ENCODE measurements at places on chromosomes 7 and 10. TPM values are rescaled to one million over a fixed set of nuclear protein-coding genes. Genes with fewer than 3 reads are reported as not detected.

ADO gene
- total RNA-seq, result 25.4 TPM

GNG11 gene
- total RNA-seq, result 12.5 TPM

SLC16A12 gene
- 0.18 TPM for total RNA-seq

ZPBP gene
- total RNA-seq, result not detected

HPSE2 gene
- not detected for total RNA-seq

NODAL gene
- total RNA-seq, result not detected

GRM3 gene
- not detected for total RNA-seq

MORN4 gene
- total RNA-seq, result 2.9 TPM

CREB5 gene
- 17.6 TPM for total RNA-seq

CDC14C gene
- total RNA-seq, result 0.15 TPM

SPAM1 gene
- total RNA-seq, result not detected

ITPRID1 gene
- not detected for total RNA-seq

KCND2 gene
- not detected for total RNA-seq

TFR2 gene
- not detected for total RNA-seq

CUBN gene
- total RNA-seq, result 2.6 TPM

ADIRF gene
- total RNA-seq, result 0.34 TPM

CYP3A5 gene
- 0.36 TPM for total RNA-seq
